ENCODE measurements at places on chromosomes 7 and 10.
A peak's percentile ranks its signal among the peaks of the same experiment; 100 is the strongest.

- peak; percentile 85 for DNase-seq
These were observed 190.4 kb downstream of the DGKI start for GRCh38 chr7:137656227-137656849.

- DNase-seq, result no peak
These were observed 379.6 kb downstream of the OTUD1 start for GRCh38 chr10:23818484-23818883.

DNA sequence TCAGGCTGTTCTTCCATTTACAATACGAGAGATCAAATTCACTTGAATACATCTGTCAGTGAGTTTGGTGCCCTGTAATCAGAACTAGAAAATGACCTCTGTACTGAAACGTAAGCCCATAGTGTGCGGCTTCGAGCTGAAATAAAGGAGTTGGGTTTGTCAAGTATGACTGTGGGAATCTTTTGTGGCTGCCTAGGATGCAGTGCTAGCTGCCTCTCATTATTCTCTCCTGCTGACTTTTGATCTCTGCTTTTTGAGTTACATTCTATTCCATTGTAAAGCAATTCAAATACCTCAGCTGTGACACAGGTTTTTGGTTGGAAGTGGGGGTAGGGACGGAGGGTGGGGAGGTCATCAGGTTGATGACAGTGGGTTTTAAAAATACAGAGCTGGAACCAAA lies 40.4 kb downstream of the ICA1 start:
- DNase-seq, result peak; percentile 33

- DNase-seq, result no peak
These were observed 45.2 kb upstream of the NPFFR1 start for GRCh38 chr10:70328967-70329366.

- no peak for DNase-seq
These were observed 4.3 kb downstream of the VPS37D start for GRCh38 chr7:73671857-73672445.

- DNase-seq, result no peak
These were observed 41.8 kb downstream of the NCAPG2 start for GRCh38 chr7:158662610-158663427.

GRCh38 chr10:51643734-51644133 lies 55.7 kb downstream of the CSTF2T start:
- no peak for DNase-seq

- DNase-seq, result no peak
These were observed 21.6 kb upstream of the GTPBP4 start for GRCh38 chr10:966466-967235.

DNA sequence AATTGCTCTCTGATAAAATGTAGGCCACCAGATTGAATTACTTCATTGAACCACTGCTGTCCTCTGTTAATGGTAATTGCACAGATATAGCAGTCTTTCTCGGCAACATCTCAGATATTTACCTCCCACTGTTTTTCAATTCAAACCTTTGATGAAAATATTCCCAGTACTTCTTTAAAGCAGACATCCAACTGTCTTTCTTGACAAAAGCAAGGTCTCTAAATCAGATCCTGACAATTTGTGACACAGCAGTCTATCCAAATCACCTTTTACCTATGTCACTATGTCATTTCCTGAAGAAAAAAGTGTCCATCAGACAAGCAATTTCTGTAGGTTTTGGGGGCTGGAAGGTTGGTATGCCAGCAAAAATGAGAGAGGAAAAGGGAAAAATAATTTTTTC lies 555.7 kb downstream of the AUTS2 start:
- peak; percentile 54 for DNase-seq

- no peak for DNase-seq
These were observed 95.7 kb downstream of the CTTNBP2 start for GRCh38 chr7:117777335-117778142.
